Fibroblast of lung (primary cell): ENCODE measurements at places on chromosomes 1 and 21.
A peak's percentile ranks its signal among the peaks of the same experiment; 100 is the strongest.

- no peak for DNase-seq
These were observed 162.9 kb downstream of the PLPP3 start for GRCh38 chr1:56416495-56416894.

DNA sequence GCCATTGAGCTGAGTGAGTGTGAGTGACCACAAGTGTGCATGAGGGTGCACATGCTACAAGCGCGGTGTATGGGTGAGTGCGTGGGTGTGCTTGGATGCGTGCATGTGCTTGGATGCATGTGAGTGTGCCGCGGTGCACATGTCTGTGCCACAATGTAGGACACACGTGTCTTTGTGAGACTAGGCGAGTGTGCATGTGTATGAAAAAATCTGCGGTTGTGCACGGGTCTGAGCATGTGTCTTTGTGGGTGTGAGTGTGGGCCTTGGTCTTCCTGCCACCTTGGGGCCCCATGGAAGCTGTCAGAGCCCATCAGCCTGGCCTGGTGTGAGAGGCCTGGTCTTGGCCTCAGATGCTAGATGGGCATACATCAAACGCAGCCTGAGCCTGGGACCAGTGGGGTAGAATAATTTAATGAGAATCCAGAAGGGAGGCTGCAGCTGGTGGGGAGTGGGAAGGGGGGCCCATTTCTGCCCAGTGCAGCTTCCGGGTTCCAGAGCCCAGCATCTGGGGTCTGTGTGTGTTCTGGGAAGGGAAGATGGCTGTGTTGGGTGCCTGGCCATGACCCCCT lies 103.9 kb upstream of the SLC2A1 start:
- no peak for DNase-seq

DNA sequence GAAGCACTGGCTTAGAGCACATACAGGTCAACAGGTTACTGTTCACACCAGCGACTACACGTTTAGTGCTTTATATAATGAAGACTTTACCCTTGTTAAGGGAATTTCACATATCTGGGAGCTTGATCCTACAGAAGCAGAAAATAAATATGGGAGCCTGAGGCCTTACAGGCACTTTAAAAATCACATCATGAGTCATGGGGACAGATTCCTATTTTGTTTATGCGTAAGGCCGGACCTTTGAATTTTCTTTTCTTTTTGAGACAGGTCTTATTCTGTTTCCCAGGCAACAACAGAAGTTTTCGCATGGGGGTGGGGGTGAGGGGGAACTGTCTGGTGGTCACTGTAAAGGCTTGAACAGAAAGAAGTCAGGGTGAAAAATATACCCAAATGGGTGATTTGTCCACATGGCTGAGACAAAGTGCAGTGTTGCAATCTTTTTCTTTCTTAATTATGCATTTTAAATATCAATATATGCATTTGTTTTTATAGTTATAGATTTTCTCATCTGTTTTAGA lies 276.7 kb downstream of the KCNH1 start:
- DNase-seq, result no peak

DNA sequence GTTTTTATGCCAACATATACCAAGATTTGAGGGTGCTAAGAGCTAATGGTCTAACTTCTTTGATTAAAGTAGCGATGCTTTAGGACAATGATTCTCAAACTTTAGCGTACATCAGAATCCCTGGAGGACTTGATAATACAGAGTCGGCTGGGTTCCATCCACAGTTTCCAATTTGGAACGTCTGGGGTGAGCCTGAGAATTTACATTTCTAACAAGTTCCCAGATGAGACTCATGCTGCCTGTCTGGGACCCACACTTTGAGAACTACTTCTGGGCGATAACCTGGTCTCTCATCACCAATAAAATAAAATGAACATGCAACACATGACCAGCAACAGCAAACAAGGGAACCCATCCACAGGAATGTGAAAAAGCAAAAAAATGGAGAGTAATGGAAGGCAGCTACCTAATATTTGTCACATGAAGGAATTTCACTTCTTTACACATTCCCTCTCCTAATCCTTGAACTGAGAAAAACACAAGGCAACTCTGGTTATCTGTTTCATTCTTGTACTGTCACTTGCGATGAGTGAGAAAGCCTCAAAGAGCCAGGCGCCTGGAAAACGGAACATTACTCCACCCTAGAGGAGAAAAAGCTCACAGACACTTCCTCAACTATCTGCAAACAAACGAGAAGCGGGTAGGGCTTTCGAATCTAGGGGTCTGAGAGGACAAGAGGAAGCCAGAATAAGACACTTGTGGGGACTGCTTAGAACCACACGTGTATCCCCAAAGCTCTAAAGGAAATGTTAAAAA lies 14.0 kb downstream of the HSF2BP start:
- peak; percentile 78 for DNase-seq

DNA sequence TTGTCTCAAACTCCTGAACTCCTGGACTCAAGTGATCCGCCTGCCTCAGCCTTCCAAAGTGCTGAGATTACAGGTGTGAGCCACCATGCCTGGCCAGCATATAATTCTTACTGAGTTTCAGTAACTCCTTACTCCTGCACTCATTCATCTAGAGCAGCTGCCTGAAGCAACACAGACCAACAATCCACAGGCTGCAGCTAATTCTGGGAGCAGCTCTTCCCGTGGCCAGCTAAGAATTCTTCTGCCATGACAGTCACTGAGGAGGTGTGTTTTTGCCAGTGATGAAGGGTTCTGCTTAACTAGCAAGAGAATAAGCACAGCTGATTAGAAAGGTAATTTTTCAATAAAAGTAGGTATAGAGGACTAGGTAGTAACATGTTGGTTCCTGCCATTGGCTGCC lies 5.4 kb downstream of the VTCN1 start:
- DNase-seq, result peak; percentile 36

- no peak for DNase-seq
These were observed 32.7 kb upstream of the SYCP1 start for GRCh38 chr1:114821978-114822377.
